ENCODE measurements at places on chromosomes 4 and X.

DNA sequence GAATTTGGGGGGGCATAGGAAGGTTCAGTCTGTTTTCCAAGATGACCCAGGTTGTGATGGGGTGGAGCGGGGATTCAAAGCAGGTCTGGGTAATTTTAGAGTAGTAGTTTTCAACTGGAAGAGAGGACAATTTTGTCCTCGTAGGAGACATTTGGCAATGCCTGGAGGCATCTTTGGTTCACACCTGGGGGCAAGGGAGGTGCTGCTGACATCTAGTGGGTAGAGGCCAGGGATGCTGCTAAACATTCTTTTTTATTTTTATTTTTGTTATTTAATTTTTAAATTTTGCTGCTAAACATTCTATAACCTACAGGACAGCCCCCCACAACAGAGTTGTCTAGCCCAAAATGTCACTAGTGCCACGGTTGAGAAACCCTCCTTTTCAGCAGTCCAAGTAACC is 1.9 kb downstream of the RAB9A start:
- DNase-seq = peak; percentile 31

GRCh38 chr4:98546910-98547594 is 111.4 kb downstream of the TSPAN5 start:
- peak; percentile 13 for DNase-seq

DNA sequence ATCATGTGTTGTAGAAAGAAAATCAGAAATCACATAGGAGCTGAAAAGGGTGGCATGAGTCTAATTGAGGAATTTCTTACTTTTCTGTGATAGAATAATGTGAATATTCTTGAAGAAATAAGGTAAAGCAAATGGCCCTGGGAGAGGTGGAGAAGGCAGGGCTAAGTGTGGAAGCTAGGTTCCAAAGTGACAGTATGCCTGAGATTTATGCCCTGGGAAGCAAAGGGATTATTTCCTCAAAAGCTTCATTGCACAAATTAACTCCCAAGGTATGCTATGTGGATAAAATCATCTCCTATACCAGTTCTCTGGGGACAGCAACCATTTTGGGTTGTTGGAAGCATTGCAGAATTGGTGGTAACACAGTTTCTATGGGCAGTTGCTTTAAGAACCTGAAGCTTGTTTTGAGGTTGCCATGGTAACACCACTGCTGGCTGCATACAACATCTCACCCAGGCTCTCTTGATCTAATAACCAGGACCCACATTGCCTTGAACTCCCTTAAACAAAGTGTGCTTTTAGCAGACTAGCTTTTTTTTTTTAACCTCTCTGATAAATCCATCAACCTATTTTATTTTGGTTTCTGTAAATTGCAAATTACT is 21.0 kb downstream of the MAOA start:
- no peak for DNase-seq

GRCh38 chr4:86452924-86453531 is 93.2 kb upstream of the MAPK10 start:
- peak; percentile 65 for DNase-seq

All from ELF-1 (cell line).